ENCODE measurements at places on chromosomes 6 and 20.

GRCh38 chr20:21570285-21570992, 56.6 kb upstream of the NKX2-2 start:
- DNase-seq, result no peak

GRCh38 chr6:133854364-133855275, 34.3 kb upstream of the TCF21 start:
- DNase-seq, result no peak

- DNase-seq, result no peak
Observed at GRCh38 chr20:17782768-17783167, 83.0 kb downstream of the BANF2 start.

- DNase-seq, result peak; percentile 36
Observed at GRCh38 chr20:2140561-2140960, 38.9 kb downstream of the STK35 start.

- no peak for DNase-seq
Observed at GRCh38 chr20:59697068-59697467, 92.7 kb downstream of the PHACTR3 start.

DNA sequence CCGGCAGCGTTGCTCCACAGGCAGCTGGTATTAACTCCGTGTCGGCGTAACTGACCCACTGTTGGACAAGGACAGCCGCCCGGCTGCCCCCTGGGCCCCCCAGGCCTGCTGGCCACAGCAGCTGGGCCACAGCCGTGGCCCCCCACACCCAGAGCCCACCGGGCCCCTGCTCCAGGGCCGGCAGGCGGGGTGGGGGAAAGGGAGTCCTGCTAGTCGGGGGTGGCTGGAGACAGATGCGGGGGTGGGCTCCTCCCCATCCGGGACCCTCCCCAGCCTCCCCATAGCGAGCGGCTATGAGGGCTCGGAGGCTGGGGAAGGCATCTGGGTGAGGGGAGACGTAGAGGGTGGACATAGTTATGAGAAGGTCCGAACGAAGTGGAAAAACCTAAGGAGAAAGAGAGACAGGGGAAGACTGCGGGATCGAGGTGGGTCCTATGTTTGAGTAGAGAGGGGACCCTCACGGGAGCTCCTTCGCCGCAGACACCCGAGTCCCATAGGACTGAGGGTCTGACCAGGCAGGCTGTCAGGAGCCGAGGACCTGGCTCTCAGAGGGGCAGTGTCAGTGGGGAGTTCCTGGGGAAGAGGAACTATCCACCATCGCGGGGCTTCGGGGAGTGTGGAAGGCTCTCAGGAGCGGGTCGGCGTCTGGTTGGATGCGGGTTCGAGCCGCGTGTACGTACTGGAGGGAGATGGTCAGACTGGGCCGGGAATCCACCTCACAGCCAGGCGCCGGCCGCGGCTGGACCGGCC, 511 bp downstream of the VARS1 start:
- no peak for DNase-seq

DNA sequence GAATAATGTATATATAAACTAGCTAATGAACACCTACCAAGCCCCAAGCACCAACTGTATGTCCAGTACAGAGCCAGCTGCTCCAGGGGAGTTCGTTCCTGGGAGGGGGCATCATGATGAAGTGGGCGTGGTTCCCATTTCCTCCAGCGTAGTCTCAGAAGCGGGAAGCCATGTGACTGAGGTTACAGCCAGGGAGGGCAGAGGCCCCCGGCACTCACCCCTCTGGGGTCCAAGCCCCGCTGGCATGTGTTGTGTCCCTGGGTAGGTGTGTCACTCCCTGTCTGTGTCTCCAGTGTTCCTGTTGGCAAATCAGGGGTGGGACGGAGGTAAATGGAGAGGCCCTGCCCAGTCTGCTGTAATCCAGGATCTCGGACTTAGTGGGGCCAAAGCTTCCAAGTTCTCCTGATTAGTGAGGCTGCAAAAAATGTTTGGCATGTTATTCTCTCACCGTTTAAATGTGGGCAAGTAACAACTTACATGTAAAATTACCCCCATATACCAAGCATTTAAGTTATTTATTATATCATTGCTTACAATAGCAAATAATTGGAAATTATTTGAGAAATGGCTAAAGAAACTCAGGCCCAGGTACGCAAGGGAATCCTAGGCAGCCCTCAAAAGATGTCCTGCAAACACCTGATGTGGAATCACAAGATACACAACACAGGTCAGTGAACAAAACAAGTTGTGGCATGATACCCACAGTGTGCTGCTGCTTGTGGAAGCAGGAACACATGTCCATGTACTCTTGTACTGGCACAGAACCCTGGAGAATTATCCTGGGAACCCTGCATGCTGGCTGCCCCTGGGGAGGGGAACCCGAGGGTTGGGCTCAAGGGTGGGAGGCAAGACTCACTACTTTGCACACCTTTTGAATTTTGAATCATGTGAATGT, 22.2 kb downstream of the FAM110A start:
- peak; percentile 18 for DNase-seq

DNA sequence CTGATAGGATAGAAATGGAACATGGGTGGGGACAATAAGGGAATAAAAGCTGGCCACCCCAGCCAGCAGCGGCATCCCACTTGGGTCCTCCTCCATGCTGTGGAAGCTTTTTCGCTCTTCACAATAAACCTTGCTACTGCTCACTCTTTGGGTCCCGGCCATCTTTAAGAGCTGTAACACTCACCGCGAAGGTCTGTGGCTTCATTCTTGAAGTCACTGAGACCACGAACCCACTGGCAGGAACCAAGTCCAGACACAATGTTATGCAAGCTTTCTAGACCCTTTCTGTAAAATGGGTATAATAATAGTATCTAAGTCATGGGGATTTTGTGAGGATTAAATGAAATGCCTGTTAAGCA, 48.9 kb upstream of the EZR start:
- DNase-seq, result no peak

- no peak for DNase-seq
Observed at GRCh38 chr6:168600381-168600780, 159.4 kb downstream of the SMOC2 start.

DNA sequence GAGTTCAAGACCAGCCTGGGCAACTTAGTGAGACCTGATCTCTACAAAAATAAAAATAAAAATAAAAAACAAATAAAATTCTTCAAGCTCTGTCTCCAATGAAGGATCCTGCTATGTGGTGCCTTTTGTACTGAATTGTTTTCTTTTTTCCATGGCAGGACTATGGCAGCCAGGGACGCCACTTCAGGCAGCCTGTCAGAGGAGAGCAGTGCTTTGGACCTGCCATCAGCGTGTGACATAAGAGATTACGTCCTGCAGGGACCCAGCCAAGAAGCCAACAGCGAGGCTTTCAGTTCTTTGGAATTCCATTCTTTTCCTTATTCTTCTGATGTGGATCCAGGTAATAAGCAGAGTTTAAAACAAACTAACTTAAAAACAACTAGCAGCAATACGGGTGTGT, 22.5 kb downstream of the SHLD1 start:
- DNase-seq, result no peak

DNA sequence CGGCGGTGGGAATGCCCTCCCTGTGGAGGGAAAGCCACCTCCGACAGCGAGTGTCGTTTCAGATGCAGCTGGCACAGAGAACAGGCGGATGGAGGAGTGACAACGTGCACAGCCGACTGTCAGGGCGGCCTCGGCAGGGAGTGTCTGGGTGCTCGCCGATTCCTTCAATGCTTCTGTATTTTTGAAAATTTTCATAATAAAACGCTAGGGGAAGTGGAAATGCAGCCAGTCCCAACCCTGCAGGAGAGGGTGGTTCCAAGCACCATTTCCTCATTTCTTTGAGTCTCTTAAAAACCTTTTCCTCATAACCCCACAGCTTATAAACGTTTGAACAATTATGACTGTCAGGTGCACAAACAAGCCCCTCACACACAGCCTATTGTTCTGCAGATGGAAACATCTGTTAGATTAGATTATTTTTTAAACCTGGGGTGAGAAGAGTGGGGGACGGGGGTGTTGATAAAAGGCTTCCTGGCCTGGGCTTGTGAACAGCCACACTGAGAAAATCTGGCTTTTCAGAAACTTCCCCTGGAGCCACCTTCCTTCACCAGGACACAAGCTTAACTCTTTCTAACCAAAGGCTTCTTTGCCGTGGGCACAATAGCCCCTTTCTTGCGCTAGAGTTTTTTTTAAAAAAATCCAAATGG, 228.9 kb downstream of the ANKRD60 start:
- DNase-seq, result no peak

- peak; percentile 82 for DNase-seq
Observed at GRCh38 chr6:30044630-30045029, 16.4 kb upstream of the POLR1H start.

DNA sequence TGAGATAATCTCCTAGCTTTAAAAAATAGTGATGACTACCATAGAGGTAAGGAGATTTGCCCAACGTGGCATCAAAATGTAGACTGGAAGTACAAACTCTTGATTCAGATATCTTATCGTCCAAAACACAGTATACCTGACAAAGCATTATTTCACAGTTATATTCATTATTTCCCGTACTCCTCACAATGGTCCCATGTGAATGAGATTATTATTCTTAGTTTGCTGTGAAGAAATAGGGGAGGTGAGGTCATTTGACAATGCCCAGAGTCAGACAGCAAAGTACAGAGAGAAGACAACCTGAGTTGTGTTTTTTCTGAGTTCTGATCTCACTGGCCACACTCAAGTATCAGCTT, 1.2 kb upstream of the TFB1M start:
- DNase-seq, result peak; percentile 9

- DNase-seq, result no peak
Observed at GRCh38 chr20:2545594-2545993, 9.2 kb downstream of the TMC2 start.

GRCh38 chr6:11712760-11713159, 65.8 kb downstream of the ADTRP start:
- no peak for DNase-seq

DNA sequence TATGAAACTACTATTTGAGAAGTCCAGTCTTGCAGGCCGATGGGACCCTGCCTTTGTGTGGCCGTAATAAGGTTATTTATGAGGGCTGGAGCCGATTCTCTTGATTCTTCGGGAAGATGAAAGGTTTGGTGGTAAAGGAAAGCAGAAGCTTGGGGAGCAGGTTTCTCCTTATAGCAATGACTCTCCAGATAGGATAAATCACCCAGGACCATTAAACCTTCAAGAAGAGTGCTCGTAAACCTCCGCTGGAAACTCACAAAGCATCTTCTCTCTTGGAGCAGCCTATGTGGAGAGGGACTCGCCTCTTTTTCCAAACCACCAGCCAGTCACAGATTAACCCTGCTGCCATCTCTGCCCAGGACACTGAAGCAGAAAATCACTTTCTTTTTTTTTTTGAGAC, 69.6 kb upstream of the SALL4 start:
- DNase-seq, result no peak

DNA sequence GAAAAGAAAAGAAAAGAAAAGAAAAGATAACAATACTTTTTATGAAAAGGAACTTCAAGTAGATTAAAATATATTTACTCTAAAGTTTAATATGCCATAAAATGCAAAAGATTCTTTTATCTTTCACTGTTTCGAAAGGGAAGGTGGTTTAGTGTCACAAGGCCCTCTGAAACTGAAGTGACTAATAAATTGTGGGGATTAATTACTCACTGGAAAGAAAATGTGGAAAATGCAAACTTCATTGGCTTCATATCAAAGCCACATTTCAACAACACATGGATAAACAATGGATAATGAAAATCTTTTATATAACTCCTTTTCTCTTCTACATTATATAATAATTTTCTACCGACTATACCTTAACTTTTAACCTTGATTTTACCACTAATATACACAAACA, 320.5 kb upstream of the RSPO3 start:
- peak; percentile 13 for DNase-seq

GRCh38 chr20:1206366-1207148, 3.3 kb downstream of the C20orf202 start:
- no peak for DNase-seq

- no peak for DNase-seq
Observed at GRCh38 chr6:55985309-55985708, 109.9 kb upstream of the BMP5 start.
